ENCODE measurements at places on chromosomes 7 and 10.

GRCh38 chr10:100353770-100354485 is 6.9 kb downstream of the SCD start:
- no peak for DNase-seq

GRCh38 chr7:148987751-148988512 is 40.4 kb downstream of the PDIA4 start:
- no peak for DNase-seq

DNA sequence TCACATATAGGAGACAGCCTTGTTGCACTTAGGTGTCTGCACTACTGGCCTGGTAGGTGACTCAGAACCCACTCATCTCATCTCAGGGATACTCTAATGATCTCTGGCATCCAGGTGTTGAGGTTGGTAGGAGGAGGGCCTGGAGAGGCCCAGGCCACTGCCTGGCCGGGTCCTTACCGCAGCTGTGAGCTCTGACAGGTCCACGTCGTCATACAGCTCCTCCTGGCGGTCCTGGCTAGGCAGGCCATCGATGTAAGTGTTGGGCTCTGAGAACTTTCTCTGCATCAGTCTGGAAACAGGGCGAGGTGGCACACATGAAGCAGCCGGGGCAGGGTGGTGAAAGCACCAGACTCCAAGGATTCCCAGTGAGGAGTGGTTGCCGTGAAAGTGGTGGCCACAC is 62.1 kb downstream of the VWA2 start:
- DNase-seq, result no peak

GRCh38 chr10:64379898-64380297 is 858.7 kb downstream of the REEP3 start:
- DNase-seq, result no peak

- DNase-seq, result no peak
Measured at GRCh38 chr7:14836006-14836405, 66.5 kb downstream of the DGKB start.

- DNase-seq, result no peak
Measured at GRCh38 chr7:22653951-22654350, 73.0 kb upstream of the IL6 start.

DNA sequence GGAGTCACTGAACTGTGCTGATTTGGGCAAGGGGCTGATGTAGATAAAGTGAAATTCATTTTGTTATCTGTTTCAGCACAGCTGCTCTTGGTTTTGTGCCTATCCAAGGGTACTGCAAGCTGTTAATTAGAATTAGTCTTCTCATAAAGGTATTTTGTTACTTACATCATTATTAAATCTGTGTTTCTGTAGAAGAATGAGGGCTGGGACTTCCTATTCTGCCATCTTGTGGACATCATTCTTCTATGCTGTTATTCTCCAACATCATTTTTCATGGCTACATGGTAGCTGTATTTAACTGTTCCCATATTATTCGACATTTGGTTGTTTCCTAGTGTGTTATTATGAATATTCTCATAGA is 76.2 kb upstream of the CCDC71L start:
- no peak for DNase-seq
